ENCODE measurements at places on chromosomes 1 and 21.

- no peak for DNase-seq
These were observed 38.8 kb downstream of the ERI3 start for GRCh38 chr1:44316231-44316759.

GRCh38 chr1:93604411-93604810 is 77.2 kb downstream of the BCAR3 start:
- no peak for DNase-seq

- DNase-seq = no peak
These were observed 124.9 kb upstream of the KIAA1614 start for GRCh38 chr1:180787628-180788307.

DNA sequence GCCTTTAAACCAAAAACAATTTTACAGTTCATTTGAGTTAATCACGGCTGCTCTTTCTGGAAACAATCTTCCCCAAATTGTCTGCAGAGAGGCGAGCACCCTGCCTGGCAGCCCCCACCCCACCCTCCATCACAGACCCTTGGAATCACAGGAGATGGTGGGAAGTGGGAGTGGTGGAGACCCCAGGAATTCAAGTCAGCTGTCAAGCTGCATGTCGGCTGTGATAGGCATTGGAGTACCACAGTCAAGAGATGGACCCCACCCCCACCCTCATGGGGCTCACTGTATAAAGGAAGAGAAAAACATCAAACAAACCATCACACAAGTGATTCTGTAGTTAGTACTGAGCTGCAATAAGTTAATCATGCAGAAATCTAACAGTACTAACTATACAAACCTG is 360.4 kb downstream of the MATN1 start:
- no peak for DNase-seq

Measured in stimulated activated CD4-positive, alpha-beta T cell treated with anti-CD3 and anti-CD28 coated beads, Interleukin-1b, Interleukin-23, amount 100 ng/mL, for 48 hours (primary cell).